ENCODE measurements at places on chromosomes 7 and 10. TPM values are rescaled to one million over a fixed set of nuclear protein-coding genes. Genes with fewer than 3 reads are reported as not detected.

Gene LBX1
- total RNA-seq, result not detected

Gene NPFFR1
- 0.02 TPM for total RNA-seq

Gene ADRB1
- 81.6 TPM for total RNA-seq

Gene FBXL13
- total RNA-seq, result 0.37 TPM

Gene LIPA
- 40.3 TPM for total RNA-seq

Gene PNLIPRP3
- not detected for total RNA-seq

Gene GPRIN2
- total RNA-seq, result not detected

Gene ELOVL3
- total RNA-seq, result 0.44 TPM

Gene PURB
- 25.3 TPM for total RNA-seq

Gene CPVL
- 72.3 TPM for total RNA-seq

Gene ASB15
- not detected for total RNA-seq

Gene NKX1-2
- not detected for total RNA-seq

Gene MBLAC1
- total RNA-seq, result 3.0 TPM

Gene SAMD9L
- total RNA-seq, result 0.26 TPM

Gene MEST
- total RNA-seq, result 37.4 TPM

Gene CPA4
- total RNA-seq, result not detected

Gene GRM8
- total RNA-seq, result 0.80 TPM

Gene ZNF467
- total RNA-seq, result 7.5 TPM

Gene POM121
- 54.6 TPM for total RNA-seq

Gene BMPER
- 8.2 TPM for total RNA-seq

Measured in A673 (cell line).